ENCODE measurements at places on chromosomes 16 and 17. TPM values are rescaled to one million over a fixed set of nuclear protein-coding genes. Genes with fewer than 3 reads are reported as not detected.

DNA sequence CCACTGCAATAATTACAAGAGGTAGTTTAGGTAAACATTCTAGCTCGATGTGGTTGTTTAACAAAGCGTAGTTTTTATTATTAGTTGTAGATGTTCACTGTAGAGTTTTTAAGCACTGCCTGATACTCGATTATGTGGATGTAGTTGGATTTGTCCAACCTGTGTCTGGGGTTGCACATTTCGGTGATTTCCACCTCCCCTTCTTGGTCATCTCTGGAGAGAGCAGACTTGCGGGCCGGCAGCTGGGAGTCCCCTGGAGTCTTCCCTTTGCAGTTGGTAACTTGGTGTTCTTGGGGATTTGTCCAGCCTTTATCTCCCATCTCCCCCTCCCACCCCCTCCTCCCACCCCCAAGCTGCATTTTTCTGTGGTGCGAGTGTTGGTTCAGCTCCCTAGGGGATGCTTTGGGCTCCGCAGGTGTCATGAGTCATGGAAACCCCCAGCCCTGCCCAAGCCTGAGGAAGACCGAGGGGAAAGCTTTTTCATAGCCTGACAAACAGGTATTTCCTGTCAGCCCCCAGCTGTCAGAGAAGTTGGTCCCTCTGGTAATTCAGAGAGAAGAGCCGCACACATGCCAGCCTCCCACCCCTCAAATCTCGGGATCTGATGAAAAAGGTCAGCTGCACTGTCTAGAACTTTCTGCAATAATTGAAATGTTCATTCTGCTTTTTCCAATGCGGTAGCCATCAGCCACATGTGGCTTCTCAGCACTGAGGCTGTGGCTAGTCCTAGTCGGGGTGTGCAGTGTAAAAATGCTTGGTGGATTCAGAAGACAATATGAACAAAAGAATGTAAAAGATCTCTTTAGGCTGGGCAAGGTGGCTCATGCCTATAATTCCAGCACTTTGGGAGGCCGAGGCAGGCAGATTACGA is 50.3 kb downstream of the KSR1 start:
- DNase-seq, result no peak

GRCh38 chr16:84451781-84452180 is 52.7 kb downstream of the MEAK7 start:
- DNase-seq, result peak; percentile 26

Gene FKBP10
- 140 TPM for total RNA-seq

DNA sequence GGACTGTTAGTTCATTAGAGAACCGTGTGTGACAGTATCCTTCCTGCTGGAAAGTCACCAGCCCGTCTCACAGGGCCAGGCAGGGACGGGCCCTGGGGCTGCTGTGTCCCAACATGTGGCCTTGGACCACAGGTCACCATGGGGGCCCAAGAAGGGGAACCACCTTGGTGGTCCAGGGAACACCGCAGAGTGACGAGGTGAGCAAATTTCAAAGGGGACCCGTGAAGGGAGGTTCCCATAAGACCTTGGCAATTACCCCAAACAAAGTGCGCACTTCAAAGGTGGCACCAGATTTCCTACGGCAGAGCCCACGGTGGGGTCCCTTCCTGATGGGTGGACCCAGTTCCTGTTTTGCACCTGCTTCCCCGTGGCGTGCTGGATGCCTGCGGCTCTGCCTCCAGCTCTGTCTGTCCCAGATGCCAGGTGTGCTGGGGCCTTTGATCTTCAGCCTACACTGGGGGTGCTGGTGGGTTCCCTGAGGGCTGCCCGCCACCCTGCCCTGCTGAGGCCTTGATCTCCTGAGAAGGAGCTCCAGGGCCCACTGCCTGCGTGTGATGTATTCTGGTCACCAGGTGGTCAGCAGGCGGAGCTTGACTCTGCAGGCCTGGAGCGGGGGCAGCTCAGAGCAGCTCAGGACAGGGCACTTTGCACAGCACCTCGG is 27.0 kb downstream of the SLC7A5 start:
- no peak for DNase-seq

DNA sequence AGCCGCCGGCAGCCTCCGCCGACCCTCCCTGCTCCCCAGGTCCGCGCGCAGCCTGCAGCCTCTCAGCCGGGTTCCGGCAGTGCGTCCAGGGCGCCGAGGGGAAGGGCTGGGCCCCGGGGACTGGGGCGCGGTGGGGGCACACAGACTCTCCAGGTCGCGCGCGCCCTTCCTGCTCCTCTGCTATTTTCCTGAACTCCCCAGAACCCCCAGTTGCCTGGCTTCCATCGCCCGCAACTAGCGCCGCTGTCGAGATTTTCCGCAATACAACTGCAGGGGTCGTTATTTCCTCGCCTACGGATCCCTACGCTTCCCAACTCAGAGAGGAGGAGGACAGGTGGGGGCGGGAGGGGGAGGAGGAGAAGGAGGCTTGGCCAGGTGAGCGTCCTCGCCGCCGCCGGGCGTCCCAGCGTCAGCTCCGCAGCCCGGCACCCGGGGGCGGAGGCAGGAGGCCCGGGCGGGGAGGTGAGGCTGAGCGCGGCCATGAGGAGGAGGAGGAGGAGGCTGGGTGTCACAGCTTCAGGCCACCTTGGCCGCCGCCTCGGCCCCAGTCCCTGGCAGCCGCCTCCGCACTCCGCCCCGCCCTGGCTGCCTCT is at the start of gene CA10:
TSS of gene CA10 (minus strand) at position 265 of the 593 bp plus-strand sequence.
- DNase-seq, result peak; percentile 61
